ENCODE measurements at places on chromosomes 1 and 21. TPM values are rescaled to one million over a fixed set of nuclear protein-coding genes. Genes with fewer than 3 reads are reported as not detected.

ACOT11 gene
- 1.3 TPM for total RNA-seq

TACSTD2 gene
- 17.7 TPM for total RNA-seq

PSRC1 gene
- 23.3 TPM for total RNA-seq

TEDDM1 gene
- total RNA-seq, result not detected

SLC16A1 gene
- total RNA-seq, result 71.8 TPM

SLC37A1 gene
- total RNA-seq, result 0.97 TPM

SNIP1 gene
- total RNA-seq, result 11.6 TPM

OR2T35 gene
- total RNA-seq, result not detected

IL22RA1 gene
- not detected for total RNA-seq

GPN2 gene
- 9.5 TPM for total RNA-seq

FABP3 gene
- total RNA-seq, result 54.8 TPM

OPRD1 gene
- not detected for total RNA-seq

RAB7B gene
- total RNA-seq, result 4.2 TPM

GTF2B gene
- 43.2 TPM for total RNA-seq

RNU1-4 gene
- total RNA-seq, result under 0.01 TPM

BTBD19 gene
- 13.0 TPM for total RNA-seq

CD101 gene
- total RNA-seq, result under 0.01 TPM

AMPD1 gene
- total RNA-seq, result not detected

SPSB1 gene
- total RNA-seq, result 48.6 TPM

LRIF1 gene
- total RNA-seq, result 12.9 TPM

SERTAD4 gene
- 31.1 TPM for total RNA-seq

C1QC gene
- not detected for total RNA-seq

FCGR3B gene
- not detected for total RNA-seq

SELL gene
- total RNA-seq, result not detected

KNCN gene
- total RNA-seq, result not detected

ADAM30 gene
- under 0.01 TPM for total RNA-seq

MPZ gene
- total RNA-seq, result 2.9 TPM

DMBX1 gene
- total RNA-seq, result not detected

NCF2 gene
- total RNA-seq, result not detected

CNR2 gene
- total RNA-seq, result not detected

KISS1 gene
- 11.0 TPM for total RNA-seq

MAN1C1 gene
- 5.2 TPM for total RNA-seq

NUP133 gene
- 34.5 TPM for total RNA-seq

EFHD2 gene
- 42.2 TPM for total RNA-seq

B4GALT3 gene
- 22.5 TPM for total RNA-seq

FAM151A gene
- total RNA-seq, result not detected

FCGR2B gene
- total RNA-seq, result not detected

RNF186 gene
- not detected for total RNA-seq

TFF2 gene
- total RNA-seq, result not detected

FGR gene
- not detected for total RNA-seq

FAM110D gene
- total RNA-seq, result not detected

REG4 gene
- total RNA-seq, result not detected

CACNA1S gene
- not detected for total RNA-seq

TDRD5 gene
- not detected for total RNA-seq

PTP4A2 gene
- total RNA-seq, result 388 TPM

IL23R gene
- total RNA-seq, result not detected

USF1 gene
- total RNA-seq, result 62.2 TPM

MAP3K7CL gene
- total RNA-seq, result 20.7 TPM

COL6A1 gene
- 538 TPM for total RNA-seq
